ENCODE measurements at places on chromosomes 7 and 10.

- DNase-seq, result no peak
These were observed 71.2 kb downstream of the APBB1IP start for GRCh38 chr10:26509307-26509706.

DNA sequence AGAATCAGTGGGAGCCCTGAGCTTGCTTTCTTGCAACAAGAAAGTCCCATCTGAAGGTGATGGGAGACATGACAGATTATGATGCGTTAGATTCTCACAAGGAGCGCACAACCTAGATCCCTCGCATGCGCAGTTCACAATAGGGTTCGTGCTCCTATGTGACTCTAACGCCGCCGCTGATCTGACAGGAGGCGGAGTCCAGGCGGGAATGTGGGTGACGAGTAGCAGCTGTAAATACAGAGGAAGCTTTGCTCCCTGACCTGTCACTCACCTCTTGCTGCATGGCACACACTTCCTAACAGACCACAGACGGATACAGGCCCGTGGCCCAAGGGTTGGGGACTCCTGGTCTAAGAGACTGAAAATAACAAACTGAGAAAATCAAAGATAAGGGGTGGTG, 1163.4 kb upstream of the AUTS2 start:
- DNase-seq, result no peak

DNA sequence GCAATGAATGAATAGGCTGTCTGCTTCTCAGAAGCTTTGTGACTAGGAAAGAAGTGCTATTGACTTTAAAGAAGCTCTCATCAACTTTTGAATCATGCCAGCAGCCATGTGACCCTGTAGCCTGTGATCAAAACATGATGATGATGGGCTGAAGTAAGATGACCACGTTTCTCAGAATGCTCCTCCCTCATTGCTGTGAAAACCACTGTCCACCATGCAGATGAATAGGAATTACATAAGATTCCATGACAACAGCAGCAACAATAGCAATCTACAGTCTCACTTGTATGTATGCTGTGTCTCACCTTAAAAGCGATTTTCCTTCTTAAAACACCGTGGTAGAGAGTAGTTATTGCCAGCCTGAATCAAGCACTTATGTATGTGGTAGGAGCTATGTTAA, 228.4 kb downstream of the TRIL start:
- DNase-seq, result no peak

DNA sequence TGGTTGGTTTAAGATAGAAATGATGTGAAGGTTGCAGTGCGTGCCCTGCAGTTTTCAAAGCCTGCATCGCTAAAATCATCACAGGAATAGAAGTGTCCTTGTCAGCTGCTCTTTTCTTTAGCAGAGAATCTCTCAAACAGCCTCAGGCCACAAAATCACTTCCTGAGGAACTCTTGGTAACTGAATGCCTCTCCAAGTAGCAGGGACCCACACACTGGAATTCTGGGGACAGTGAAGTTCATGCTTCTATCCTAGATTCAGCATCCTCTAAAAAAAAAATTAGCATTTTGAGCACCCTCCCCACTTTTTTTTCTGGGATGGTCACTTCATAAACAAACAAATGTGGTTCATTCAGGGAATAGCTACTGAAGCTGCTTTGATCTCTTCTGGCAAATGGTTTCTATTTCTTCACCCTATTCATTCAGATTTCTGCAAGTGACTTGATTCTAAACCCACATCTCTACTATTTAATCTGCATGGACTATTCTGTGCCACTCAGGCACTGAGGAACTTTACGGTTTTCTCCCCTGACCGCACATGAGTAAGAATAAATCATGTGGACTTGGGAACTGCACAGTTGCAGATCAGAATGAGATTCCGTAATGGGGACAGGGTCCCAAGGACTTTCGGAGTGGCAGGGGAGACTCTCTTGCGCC, 306.9 kb downstream of the FRMD4A start:
- no peak for DNase-seq

DNA sequence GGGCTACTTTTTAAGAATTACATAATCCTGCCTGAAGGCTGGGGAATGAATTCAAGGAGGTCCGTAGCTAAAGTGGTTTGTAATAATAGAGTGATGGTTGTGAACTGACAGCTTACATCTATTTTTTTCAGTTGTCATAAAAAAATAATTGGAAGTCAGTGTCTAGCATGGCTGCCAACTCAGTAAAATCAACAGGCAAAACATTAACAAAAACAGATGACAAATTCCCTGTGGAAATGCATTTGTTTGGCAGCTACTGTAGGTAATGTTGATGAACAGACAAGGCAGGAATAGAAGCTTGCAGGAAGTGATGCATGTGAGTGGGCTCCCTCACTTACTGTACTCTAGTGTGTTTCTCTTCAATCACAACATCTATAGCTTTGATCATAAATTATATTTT, 766.0 kb upstream of the POT1 start:
- DNase-seq, result no peak

GRCh38 chr10:11148142-11149028, 130.7 kb downstream of the CELF2 start:
- no peak for DNase-seq

- no peak for DNase-seq
These were observed 157.4 kb downstream of the ARID5B start for GRCh38 chr10:62058896-62059216.

DNA sequence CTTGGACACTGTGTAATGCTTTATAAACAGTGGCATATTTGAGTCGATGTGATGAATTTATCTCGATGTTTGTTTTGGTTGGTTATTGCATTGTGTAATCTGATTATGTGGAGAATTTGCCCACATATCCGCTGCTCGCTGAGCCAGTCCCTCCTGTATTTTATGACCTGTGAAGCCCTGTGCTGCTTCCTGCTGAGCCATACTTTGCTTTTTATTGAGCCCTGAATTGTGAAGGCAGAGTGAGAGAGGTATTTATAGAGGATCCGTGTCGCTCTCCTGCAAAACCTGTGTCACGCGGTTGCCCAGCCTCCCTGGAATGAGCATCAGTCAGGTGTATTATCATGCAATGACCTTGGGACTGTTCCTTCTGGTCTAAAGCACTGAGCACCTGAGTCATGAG, 253.7 kb downstream of the ARHGAP21 start:
- no peak for DNase-seq

DNA sequence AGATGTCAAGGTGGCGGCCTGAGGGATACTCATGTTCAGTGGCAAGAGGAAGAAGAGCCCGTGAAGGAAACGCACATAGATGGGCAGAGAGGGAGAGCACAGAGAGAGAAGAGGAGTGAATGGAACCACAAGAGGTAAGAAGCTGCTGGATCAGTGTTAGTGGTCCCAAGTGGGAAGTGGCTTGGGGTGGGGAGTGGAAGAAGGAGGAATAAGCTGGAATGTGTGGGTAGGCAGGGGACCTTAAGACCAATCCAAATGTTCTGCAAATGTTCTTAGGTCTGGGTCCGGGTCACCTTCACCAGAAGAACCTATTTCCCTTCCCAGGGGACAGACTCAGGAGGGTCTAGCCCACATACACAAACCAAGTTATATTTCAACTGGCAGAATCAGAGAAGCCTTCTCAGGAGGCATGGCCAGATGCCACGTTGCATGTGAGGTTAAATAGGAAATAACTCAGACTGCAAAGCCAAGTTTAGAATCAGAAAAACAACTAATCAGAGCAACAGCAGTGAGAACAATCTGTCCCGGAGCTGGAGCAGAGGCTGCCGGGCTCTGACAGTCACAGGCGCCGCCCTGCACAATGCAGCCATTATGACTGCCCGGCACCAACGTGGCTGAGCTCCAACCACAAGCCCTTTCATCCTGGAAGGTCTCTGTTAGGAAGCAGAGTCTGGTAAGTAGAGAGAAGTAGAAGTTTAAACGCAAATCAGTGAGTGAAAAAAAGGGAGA, 78.6 kb upstream of the ARMC3 start:
- DNase-seq, result no peak

DNA sequence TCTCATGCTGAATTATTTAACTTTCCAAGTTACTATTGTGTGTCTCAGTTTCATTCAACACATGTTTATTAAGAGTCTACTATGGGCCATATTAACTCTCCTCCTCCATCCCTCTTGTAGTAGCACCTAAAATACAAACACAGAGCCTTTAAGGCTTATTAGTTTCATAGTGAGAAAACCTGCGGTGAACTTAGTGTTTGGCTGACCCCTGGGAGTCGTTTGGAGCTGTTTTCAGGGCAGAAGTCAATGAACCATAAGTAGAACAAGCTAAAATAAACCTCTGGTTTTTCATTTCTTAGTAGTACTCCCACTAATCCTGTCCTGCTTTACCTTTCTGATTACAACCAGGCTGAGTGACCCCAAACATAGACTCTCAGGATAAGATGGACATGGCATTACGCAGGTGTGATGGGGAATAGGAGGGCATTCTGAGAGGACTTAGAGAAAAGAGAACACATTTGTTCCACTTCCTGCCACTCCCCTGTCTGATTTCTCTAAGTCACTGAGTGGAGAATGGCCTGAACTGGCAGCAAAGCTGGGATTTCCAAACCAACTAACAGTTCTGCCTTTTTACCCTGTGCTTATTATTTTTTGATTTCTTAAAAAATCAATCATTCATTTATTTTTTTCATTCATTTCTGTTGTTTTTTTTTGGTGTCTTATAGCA, 74.5 kb downstream of the LRMDA start:
- DNase-seq, result no peak

- no peak for DNase-seq
These were observed 220.1 kb downstream of the TNS3 start for GRCh38 chr7:47361746-47362215.

DNA sequence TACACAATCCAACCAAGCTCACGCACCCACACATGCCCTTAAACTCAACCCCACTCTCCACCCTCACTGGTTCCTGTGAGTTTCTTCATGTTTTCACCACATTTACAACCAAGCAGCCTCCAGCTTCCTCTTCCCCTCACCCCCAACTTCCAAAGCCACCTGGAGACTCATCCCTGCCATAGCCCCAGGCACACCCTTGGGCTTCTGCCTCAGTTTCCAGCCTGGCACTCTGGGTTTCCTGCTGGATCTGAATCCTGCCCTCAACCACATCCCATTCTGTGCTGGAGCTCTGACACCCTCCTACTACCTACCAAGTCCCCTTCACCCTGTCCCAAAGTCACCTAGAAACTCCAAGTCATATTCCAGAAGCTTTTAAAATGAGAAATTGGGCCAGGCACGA, 29.4 kb downstream of the CCDC3 start:
- DNase-seq, result no peak

- DNase-seq, result no peak
These were observed 8.6 kb upstream of the ZMIZ2 start for GRCh38 chr7:44740055-44740454.

- no peak for DNase-seq
These were observed 278.5 kb downstream of the BICC1 start for GRCh38 chr10:58791137-58791536.

- DNase-seq, result no peak
These were observed 171.8 kb upstream of the CDK1 start for GRCh38 chr10:60606343-60607080.

GRCh38 chr10:112793202-112793921, 156.7 kb upstream of the TCF7L2 start:
- no peak for DNase-seq

All from CD4-positive, alpha-beta T cell treated with Interleukin-6 at 100 ng/mL for 8 hours (primary cell).